ENCODE measurements at places on chromosomes 7 and 10. TPM values are rescaled to one million over a fixed set of nuclear protein-coding genes. Genes with fewer than 3 reads are reported as not detected.

DNA sequence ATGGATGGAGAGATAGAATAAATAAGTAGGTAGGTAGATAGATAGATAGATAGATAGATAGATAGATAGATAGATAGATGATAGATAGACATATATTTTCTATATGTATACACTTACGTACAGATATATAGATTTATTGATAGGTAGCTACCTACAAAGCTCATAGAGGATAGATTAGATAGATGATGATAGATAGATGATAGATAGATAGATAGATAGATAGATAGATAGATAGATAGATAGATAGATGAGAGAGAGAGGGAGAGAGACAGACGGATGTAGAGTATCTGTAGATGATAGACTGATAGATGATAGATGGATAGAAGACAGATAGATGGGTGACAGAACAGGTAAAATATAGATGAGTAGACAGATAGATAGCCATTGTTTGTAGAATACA lies 191.3 kb upstream of the PFKP start:
- H3K4me1 ChIP-seq: no peaks in the 10 kb centered on the region
- H3K4me3 ChIP-seq: no peak overlapping the region
- peaks cover 5% of the 10 kb centered on the region for H3K36me3 ChIP-seq

The FKBP6 gene
- total RNA-seq: not detected

- H3K36me3 ChIP-seq: peaks cover 30% of the 10 kb centered on the region
- no peak overlapping the region for H3K27ac ChIP-seq
- no peak for DNase-seq
- peaks cover 6% of the 10 kb centered on the region for H3K4me1 ChIP-seq
- H3K4me3 ChIP-seq: no peak overlapping the region
These were observed 283.6 kb downstream of the BICC1 start for GRCh38 chr10:58796242-58796641.

- H3K4me1 ChIP-seq: peaks cover 8% of the 10 kb centered on the region
- H3K27me3 ChIP-seq: no peaks in the 10 kb centered on the region
- no peaks in the 10 kb centered on the region for H3K36me3 ChIP-seq
- peak; percentile 46 for DNase-seq
- no peak overlapping the region for H3K4me3 ChIP-seq
- H3K27ac ChIP-seq: no peak overlapping the region
These were observed 61.2 kb upstream of the LRRN3 start for GRCh38 chr7:111029574-111030251.

The SPDYE5 gene
- 0.16 TPM for total RNA-seq

The GRM8 gene
- total RNA-seq: not detected

The PRR15 gene
- 8.0 TPM for total RNA-seq

DNA sequence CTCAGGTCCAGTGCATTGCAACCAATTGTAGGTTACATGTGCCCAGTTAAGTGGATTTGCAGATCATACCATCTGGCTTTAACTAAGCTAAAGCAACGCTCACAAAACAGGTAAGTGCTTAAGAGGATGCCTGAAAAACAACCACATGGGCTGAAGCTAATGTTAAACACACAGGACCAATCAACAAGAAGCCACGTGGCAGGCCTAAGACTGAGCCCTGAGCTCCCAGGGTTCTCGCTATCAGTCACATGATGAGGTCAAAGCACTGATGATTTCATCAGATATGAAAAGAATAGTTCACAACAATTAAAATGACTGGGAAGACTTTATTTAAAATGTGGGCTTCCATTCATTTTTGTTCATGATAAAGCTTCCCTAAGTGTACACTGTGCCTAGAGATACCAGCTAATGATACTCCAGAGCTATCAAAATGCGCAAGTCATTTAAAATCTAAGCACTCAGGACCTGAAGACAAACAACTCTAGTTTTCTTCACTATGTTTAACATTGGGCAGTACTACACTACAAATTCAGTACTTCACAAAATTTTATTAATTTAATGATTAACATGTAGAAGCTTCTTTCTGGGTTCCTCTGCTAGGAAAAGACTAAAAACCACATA lies 90.6 kb downstream of the PIP4K2A start:
- peaks cover 39% of the 10 kb centered on the region for H3K4me1 ChIP-seq
- peak overlapping the region; percentile 46 for H3K27ac ChIP-seq
- no peak overlapping the region for H3K4me3 ChIP-seq
- no peaks in the 10 kb centered on the region for H3K36me3 ChIP-seq
- no peaks in the 10 kb centered on the region for H3K27me3 ChIP-seq

Data from MCF 10A (cell line).